NK-92 treated with Interleukin-12 subunit alpha and Interleukin-12 subunit beta, amount 100 ng/mL, for 24 hours (cell line): ENCODE measurements at places on chromosomes 4 and X.

DNA sequence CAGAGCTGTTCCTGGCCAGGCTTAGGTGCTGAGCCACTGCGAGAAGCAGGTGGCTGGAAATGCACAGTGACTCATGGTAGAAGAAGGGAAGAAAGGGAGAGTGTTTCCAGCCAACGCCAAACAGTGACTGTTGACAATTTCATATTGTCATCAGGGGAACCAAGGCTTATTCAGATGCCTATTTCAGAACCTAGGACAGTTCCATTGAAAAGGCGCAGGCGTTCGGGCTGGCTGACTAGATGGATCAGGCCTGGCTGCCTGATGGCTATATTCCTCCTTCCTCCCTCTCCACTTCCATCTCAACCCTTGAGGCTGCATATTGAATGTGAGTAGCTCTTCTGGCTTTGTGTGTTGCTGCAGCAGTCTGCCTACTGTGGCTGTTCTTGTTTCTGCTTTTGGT, 73.0 kb upstream of the FRMPD4 start:
- DNase-seq, result no peak

GRCh38 chr4:134028421-134028820, 173.2 kb downstream of the PABPC4L start:
- no peak for DNase-seq

- no peak for DNase-seq
These were observed 186.9 kb downstream of the NR3C2 start for GRCh38 chr4:148255344-148255720.

GRCh38 chr4:128455480-128455879, 167.9 kb upstream of the PGRMC2 start:
- no peak for DNase-seq

DNA sequence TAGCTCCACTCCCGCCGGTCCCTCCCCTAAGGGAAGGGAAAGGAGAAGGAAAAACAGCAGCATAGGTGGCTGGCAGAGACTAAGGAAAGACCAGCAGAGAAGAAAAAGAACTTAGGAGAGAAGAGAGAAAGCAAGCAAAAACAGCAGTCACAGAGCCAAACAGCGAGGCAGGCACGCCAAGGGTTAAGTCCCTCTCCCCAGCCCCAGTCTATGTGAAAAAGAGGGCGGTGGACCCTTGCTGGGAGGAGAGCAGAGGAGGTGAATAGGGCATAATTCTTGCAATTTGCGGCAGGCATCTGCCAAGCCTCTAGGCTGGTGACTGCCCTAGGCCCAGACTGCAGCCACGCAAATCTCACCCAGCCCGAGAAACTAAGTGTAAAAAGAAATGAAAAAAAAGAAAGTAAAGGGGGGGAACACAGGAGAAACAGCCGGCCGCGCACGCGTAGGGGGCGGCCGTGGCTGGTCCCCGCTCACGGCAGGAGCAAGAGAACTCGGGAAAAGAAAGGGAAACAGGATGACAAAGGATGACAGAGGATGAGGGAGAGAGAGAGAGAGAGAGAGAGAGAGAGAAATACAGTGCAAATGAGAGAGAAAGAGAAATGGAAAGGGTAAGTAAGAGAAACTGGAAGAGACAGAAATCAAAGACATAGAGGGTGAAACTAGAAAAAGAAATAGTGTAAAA, 48.6 kb downstream of the MAGEA9 start:
- DNase-seq, result peak; percentile 6
